ENCODE measurements at places on chromosomes 4 and X. TPM values are rescaled to one million over a fixed set of nuclear protein-coding genes. Genes with fewer than 3 reads are reported as not detected.

DNA sequence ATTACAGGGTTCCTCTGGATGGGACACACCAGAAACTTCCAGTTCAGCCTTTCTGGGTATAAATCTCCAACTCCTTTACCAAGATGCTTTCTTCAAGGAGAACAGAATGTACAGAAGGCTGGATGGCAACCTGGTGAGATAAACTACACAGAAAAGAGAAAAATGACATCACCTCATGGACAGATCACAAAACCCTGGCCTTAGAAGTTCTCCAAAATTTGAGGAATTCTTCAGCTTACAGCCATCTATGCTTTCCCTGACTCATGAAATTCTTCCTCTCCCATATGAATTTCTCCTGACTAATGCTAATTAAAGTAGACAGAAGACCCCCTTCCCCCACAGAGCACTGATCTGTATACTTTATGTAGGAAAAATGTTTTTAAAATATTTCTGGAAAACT lies 345.4 kb downstream of the STIM2 start:
- H3K36me3 ChIP-seq: no peaks in the 10 kb centered on the region
- H3K27ac ChIP-seq: no peak overlapping the region
- no peak for DNase-seq
- H3K4me3 ChIP-seq: no peak overlapping the region

- no peaks in the 10 kb centered on the region for H3K36me3 ChIP-seq
- H3K27me3 ChIP-seq: no peaks in the 10 kb centered on the region
- peak overlapping the region; percentile 58 for H3K27ac ChIP-seq
- peaks cover 27% of the 10 kb centered on the region for H3K4me1 ChIP-seq
- no peak overlapping the region for H3K4me3 ChIP-seq
Observed at GRCh38 chrX:13428053-13428786, 108.4 kb upstream of the ATXN3L start.

The STPG2 gene
- total RNA-seq: not detected

DNA sequence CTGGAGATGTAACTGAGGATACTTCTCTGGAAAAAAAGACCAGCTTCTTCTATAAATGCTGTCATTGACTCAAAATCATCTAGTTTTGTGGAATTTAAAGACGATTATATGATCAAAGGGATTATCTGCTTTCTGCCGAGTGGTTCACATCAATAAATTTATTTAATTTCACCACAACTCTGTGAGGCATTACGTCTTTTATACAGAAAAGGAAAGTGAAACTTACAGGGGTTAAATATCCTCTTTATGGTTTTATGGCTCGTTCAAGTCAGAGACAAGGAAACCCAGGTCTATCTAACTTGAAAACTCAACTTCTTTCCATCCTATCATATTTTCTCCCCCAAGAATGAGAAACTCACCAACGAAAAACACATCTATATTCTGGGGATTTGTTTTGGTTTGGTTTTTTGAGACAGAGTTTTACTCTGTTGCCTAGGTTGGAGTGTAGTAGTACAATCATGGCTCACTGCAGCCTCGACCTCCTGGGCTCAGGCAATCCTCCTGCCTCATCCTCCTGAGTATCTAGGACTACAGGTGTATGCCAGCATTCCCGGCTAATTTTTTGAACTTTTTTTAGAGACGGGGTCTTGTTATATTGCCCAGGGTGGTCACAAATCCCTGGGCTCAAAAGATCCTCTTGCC lies 377.9 kb upstream of the EMCN start:
- H3K4me3 ChIP-seq: peak overlapping the region; percentile 56
- H3K27me3 ChIP-seq: no peaks in the 10 kb centered on the region
- H3K27ac ChIP-seq: no peak overlapping the region
- no peaks in the 10 kb centered on the region for H3K36me3 ChIP-seq
- no peak for DNase-seq

The RASGEF1B gene
- total RNA-seq: 17.7 TPM

The GAGE1 gene
- not detected for total RNA-seq

The SLC26A1 gene
- not detected for total RNA-seq

DNA sequence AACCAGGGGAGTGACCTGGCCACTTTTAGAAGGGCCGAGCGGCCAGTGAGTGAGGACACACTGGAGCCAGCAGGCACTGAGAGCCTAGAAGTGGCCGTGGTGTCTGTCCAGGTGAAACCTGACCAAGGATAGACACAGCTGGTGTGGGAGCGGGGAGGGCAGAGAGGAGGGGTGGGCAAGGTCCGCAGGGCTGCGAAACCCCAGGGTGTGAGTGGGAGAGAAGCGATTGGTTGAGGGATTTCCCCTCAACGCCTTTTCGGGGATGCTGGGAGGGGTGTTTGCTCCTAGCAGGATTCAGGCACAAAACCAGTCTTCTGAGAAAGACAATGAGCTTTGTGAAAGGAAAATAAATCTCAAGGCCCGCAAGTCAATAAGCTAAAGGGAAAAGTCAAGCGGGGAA lies 33.2 kb upstream of the ARSD start:
- H3K4me3 ChIP-seq: no peak overlapping the region
- DNase-seq: no peak
- H3K36me3 ChIP-seq: no peaks in the 10 kb centered on the region
- no peak overlapping the region for H3K27ac ChIP-seq
- H3K27me3 ChIP-seq: no peaks in the 10 kb centered on the region
- H3K4me1 ChIP-seq: no peaks in the 10 kb centered on the region

- H3K4me3 ChIP-seq: no peak overlapping the region
- H3K27me3 ChIP-seq: no peaks in the 10 kb centered on the region
- no peak overlapping the region for H3K27ac ChIP-seq
- H3K36me3 ChIP-seq: no peaks in the 10 kb centered on the region
- DNase-seq: no peak
Observed at GRCh38 chrX:107384397-107385105, 64.9 kb upstream of the FRMPD3 start.

DNA sequence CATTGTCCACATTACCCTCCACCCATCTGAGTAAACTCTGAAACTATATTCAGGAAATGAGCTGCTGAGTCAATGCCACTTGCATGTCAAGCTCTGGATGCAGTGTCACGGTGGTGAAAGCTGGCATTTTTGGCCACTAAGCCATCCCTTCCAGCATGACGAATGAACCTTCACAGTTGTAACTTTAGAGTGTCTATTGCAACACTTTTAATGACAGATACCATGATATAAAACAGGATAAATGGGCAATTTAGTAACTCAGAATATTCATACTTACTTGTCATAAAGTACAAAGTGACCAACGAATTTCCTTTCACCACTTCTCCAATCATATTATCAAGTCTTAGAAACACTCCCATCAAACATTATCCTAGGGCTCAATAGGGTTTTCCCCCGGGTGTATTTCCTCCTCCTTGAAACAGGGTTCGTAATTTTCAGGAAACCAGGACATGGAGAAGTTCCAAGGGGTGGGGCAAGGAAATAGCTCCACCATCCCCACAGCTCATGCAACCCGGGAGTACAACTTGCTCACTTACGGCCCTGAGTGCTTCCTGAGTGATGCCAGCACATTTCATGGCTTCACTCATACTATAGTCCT lies 73.1 kb downstream of the MTHFD2L start:
- H3K4me1 ChIP-seq: no peaks in the 10 kb centered on the region
- peak overlapping the region; percentile 76 for H3K27ac ChIP-seq
- no peak for DNase-seq
- no peaks in the 10 kb centered on the region for H3K36me3 ChIP-seq
- H3K27me3 ChIP-seq: no peaks in the 10 kb centered on the region

The YY2 gene
- 0.09 TPM for total RNA-seq

- H3K36me3 ChIP-seq: peaks cover 8% of the 10 kb centered on the region
- DNase-seq: no peak
- no peaks in the 10 kb centered on the region for H3K4me1 ChIP-seq
- H3K27me3 ChIP-seq: no peaks in the 10 kb centered on the region
- H3K4me3 ChIP-seq: no peak overlapping the region
Observed at GRCh38 chr4:141240259-141240658, 19.6 kb downstream of the ZNF330 start.

The PF4V1 gene
- total RNA-seq: not detected

GRCh38 chrX:151825925-151826485 lies 86.7 kb upstream of the MAGEA4 start:
- no peaks in the 10 kb centered on the region for H3K36me3 ChIP-seq
- H3K4me3 ChIP-seq: no peak overlapping the region
- peaks cover 26% of the 10 kb centered on the region for H3K4me1 ChIP-seq
- DNase-seq: no peak
- no peaks in the 10 kb centered on the region for H3K27me3 ChIP-seq
